ENCODE measurements at places on chromosomes 3 and 15.

DNA sequence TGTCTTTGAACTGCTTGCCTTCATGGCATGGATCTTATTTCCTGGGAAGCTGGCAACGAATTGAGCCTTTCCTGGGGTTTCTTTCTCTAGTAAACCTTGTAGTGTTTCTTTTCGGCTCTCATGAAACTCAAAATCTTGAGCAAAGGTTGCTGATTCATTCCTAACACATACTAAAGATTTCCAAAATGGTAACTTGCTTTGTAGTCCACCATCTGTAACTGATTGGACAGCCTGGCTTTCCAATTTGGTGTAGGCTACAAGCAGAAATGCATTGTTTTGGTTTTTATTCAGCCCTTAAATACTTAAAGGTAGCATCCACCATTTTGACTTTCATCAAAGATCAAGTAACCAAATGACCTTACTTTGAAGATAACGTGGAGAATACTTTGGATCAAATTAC lies 38.1 kb downstream of the LRTM1 start:
- no peak for DNase-seq

DNA sequence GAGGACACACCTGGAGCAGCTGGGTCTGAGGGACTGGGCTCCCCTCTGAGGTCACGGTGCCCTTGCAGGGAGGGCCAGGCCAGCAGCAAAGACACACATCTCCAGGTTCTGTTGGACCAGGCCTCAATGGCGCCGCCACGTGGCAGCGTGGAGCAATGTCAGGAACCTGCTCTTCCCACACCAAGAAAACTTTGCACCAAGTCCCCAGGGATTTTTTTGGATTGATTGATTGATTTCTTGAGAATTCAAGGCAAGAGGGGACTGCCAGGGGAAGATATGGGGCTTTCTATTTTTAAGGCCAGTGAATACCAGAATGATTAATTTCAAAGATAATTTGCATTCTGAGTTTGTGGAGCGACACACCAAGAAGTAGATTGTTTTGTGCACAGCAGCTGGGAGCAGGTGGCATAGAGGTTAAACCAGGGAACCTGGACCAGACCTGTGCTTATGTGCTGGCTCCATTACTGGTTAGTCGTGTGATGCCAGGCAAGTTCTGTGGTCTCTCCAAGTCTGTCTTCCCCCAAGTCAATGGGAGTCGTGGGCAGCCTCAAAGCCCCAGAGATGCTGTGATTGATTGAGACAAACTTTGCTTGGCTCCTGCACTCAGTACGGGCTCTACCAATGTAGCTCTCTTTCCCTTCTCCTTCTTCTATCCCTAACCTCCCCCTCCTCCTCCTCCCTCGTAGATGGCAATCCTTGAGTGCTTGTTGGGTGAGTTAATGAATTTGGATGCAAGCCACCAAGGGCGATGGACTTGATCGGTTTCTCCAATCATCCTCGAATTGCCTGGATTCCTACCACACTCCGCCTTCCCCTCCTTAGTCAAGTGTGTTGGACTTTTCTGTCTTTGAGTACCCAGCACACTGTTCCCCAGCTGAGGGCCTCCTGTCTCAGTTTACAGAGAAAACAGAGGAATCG lies 96.2 kb upstream of the TRPM1 start:
- peak; percentile 17 for DNase-seq

GRCh38 chr3:32734756-32735155 lies 49.8 kb downstream of the CNOT10 start:
- no peak for DNase-seq

GRCh38 chr15:25093455-25094029 lies 138.8 kb downstream of the SNRPN start:
- no peak for DNase-seq

- no peak for DNase-seq
These were observed 74.2 kb upstream of the BHLHE40 start for GRCh38 chr3:4904811-4905695.

GRCh38 chr15:41661078-41661517 lies 893 bp downstream of the MGA start:
- no peak for DNase-seq
